CD14-positive monocyte (primary cell): ENCODE measurements at places on chromosomes 7 and 10. TPM values are rescaled to one million over a fixed set of nuclear protein-coding genes. Genes with fewer than 3 reads are reported as not detected.

GRCh38 chr10:47237316-47238260, 62.4 kb upstream of the GDF10 start:
- DNase-seq, result no peak

DNA sequence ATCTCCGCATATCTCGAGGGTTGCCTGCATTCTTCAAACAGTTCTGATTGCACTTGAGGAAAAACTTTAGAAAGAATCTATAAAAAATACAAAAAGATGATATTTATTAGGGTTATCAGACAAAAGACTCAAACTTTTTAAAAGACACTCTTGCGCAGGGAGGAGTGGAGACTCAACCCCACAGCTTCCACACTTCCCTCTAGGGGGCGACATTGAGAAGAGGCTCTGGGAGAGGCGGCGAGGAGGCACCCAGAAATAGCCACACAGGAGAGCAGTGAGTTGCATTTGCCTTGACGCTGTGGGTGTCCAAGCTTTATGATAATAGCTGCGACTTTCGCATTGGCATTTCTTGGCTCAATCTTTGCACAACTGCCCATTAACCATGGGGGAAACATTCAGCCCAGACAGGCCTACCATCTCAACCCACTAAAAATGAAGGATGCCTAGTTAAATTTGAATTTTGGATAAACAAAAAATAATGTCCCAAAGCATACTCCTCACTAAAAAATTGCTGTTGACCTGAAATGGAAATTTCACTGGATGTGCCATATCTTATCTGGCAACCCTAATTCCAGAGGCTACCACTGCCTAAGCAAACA, 86.2 kb downstream of the EBF3 start:
- no peak for DNase-seq

DNA sequence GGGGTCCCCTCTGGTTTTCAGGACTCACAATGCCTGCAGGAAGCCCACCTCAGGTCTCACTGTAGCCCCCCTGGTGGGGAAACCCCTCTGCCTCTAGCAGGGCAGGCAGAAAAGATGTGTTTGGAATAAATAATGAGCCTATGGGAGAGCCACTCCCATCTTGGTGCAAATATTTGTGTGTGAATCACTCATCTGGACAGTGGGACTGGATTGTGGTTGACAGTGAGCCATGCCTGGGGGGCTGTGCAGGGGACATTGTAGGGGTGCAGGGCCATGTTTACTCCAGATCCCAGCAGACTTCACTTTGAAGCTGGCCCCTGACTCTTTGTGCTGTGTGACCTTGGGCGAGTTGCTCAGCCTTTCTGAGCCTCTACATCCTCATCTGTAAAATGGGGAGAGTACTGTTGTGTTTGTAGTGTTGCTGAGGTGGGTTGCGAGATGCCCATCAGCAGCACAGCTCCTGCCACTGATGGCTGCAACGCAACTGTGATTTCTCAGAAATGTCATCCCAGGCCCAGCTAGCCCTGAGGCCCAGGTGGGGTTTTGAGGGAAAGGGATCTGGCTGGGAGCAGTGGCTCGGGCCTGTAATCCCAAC, 20.7 kb downstream of the GTF2IRD1 start:
- DNase-seq, result no peak

DNA sequence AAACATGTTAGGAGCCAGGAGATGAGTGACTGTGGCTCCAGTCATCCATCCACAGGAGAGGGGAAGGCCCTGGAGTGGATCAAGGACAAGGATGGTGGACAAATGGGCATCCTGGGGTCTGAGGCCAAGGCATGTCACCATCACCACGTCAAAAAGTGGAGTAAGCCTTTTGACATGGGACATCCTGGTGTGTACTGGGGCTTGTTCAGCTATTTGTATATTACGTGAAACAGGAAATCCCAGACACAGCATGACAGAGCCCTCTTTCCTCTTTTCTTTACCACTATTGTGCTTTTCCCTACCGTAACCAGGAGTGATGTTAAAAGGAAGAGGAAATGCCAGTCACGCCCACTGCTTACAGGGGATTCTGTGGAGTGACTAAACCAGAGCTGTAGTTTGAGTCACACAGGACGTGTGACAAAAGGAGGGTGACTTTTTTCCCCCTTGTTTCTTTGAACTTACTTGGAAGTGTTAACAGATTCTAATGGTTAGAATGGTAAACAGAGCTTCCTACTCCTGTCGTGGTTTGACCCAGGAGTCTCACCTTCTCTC, 15.4 kb downstream of the ACSL5 start:
- DNase-seq, result peak; percentile 89

DNA sequence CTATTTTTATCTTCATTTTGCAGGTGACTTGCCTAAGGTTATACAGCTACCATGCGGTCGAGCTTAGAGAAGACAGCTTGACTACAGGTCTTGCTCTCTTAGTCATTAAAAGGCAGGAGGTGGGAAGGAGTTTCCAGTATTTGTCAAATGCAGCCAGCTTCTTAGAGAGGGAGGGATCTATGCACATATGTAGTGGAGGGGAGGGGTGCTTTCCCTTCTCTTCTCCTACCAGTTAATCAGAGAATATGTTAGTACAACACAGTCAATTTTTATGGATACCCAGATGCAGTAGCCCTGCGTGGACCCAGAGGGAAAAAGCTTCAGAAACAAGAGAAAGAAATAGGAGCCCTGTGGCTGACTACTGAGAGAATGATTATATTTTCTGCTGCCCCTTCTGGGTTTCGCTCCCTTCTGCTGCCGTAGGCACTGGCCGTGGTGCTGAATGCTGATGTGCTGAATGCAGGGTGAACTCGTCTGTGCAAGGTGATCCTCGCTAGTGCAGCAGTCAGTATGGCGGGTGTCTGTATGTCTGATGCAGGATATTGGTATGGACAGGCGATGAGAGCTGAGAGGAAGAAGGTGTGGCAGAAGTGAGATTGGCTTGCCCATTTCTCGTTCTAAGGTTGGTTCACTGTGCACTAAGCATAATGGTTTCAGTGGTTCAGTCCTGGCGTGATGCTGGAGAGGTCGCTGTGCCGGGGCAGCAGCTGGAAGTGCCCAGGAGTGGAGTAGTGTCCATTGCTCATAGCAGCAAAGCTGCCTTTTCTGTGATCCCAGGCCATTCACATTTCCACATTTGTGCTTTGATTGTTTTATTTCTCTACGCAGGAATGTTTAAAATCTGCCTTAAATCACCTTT, 189.2 kb upstream of the PODXL start:
- DNase-seq, result no peak

DNA sequence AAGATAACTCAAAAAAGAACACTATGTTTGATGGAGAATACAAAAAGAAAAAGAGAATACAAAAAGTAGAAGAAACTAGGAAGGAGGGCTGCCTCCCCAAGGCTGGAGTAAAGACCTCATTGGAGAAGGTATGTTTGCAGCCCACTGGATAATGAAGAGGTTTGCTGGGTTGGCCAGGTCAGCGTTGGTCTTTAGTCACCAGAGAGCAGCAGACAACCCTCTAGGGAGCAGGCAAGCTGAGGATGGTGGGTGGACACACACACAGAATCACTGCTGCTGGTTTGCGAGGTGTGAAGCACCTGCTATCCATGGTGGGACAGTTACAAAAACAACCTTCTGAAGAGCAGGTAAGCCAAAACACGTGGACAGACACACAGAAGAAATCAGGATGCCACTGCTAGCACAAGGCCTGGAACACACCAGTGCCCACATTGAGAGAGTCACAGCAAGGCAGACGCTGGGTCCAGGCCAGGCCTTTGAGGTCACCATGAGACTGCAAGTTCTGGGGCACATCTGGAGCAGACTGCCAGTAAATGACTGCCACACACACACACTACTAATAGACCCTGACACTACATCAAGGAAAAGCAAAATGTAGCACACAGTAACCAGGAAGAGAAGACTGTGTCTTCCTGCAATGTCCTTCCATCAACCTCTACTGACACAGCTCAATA, 43.0 kb downstream of the MTERF1 start:
- no peak for DNase-seq

- DNase-seq, result no peak
These were observed 13.4 kb downstream of the ZNF316 start for GRCh38 chr7:6650521-6651011.

- DNase-seq, result no peak
These were observed 126.3 kb downstream of the RALA start for GRCh38 chr7:39749717-39750116.

DNA sequence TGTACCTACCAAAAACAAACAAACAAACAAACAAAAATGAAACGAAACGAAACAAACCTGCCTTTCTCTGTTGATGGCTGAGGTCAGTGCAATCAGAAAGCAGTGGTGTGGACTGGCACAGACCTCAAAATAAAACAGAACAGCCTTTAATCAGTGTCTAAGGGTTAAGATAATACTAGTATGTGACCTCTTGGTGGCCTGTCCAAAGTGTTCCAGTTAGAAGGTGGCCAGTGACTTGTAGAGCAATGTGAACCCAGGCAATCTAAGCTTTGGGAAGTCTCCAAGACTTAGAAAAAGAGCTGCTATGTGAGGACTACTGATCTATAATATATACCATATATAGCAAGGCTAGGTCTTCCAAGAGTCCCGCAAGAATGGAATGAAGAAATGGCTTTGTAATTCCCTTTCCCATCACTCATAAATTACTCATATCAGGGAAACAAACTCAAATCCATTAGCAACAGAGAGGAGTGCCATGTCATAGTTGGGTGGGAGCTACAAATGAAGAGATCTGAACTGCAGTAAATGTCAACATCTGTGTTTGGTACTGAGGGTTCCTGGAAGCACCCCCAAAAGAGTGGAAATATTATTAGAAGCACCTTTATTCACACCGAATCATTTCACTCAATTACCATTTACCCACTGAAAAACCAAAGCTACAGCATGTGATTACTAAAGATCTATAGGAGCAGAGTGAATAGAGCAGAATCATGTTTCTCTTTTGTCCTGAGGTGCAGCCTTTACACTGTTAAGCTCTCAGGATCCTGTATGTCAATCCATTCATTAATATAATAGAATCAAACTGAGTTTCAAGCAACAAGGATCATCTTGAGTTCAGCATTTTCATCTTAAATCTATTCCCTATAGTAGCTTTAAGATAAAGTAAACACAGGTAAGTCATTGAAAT, 28.0 kb downstream of the ABLIM1 start:
- no peak for DNase-seq

- DNase-seq, result no peak
These were observed 25.6 kb upstream of the PIK3CG start for GRCh38 chr7:106839511-106839910.

- no peak for DNase-seq
These were observed 16.3 kb upstream of the ZMIZ1 start for GRCh38 chr10:79052291-79053080.

- peak; percentile 46 for DNase-seq
These were observed 162.7 kb downstream of the AKR1D1 start for GRCh38 chr7:138238734-138239659.

- DNase-seq, result no peak
These were observed at the start of gene CALCR for GRCh38 chr7:93574646-93575554. Gene CALCR, minus strand, starts transcription at chr7:93574724. Its CDS starts 87,743 bp downstream, at chr7:93486981.

DNA sequence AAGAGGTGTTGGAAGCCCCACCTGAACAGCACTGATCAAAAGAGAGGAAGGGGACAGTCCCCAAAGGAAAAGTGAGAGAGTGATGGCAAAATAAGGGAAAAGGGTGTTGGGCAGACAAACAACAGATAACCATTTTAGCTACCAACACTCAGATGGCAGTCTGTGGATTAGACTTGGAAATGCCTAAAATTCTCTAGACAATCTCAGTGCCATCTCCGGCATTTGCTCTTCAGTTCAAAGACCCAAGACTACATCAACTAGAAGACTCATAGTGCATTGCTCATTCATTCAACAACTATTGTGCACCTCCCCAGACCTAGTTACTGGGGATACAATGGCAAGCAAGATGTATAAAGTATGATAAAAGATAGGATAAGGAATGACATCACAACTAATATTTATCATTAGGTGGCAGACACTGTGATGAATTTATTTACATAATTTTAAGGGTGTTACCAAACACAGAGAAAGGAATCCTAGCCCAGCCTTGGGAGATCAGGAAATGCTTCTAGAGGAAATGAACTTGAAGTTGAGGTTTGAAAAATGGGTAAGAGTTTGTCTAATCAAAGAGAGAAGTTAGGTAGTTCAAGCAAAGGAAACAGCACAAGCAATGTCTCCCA, 109.3 kb upstream of the ARID5B start:
- no peak for DNase-seq

DNA sequence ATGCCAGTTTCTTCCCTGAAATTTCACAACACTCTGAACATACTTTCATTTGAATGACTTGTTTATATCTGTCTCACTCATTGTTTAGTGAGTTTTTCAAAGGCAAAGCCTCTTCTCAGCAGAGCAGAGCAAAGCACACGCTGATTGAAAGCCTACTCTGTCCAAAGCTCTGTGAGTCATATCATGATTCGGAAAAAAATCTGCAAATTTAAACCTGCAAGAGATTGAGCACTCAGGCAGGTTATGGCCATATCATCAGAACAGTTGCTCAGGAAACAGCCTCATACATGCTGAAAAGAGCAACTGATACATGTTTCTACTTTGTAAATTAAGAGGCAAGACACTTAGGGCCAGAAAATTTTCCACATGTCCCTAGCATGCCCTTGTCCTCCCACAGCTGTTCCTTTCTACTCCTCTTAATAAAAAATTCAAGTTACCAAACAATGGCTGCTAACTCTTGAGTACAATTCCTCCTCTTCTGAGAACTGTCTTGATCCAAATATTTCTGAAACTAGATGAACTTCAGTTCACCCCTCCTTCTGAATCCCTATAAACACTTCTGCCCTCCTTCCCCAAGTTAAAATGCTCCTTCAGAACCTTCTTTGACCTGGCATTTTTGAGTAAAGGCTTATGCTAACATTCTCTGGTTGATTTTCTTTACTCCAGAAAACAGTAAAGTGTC, 140.6 kb upstream of the HPS1 start:
- no peak for DNase-seq

DNA sequence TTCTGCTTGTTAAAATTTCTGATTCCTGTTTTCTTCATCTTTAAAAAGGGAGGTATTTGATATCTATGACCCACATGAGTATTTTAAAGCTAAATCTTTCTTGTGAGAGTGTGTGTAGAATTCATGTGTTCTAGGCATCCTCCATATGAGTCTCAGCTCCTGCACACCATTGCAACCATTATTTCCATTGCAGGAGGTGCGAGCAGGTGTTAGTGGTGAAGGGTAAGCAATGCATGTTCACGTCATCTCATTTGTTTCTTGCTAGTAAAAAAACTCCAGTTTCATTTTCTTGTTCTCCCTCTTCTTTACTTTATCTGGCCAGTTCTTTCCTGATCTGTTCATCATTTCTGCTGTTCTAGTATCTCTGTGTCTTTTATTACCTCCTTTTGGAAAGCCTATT, 100.5 kb downstream of the ADRA2A start:
- no peak for DNase-seq

GRCh38 chr7:137768366-137768765, 78.4 kb downstream of the DGKI start:
- no peak for DNase-seq

DNA sequence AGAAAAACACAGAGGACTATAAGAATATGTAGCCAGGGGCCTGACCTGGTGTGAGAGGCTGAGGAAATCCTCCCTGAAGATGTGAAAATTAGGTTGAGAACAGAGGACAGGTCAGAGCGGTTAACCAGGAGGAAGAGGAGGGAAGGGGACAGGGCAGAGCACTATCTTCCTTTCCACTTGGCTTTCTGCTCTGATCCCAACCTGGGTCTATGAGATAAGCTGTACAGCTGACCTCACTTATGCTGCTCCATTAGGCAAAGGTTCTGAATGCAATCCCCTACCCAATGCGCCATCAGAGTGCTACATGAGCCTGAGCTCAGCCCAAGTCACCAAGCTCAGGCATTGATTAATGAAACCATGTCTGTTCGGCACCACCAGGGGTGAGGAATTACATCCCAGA, 10.5 kb downstream of the LIPA start:
- DNase-seq, result no peak

C7orf57 gene
- 0.05 TPM in 1 of 2 replicates, not detected in the other for polyA plus RNA-seq

ECHDC3 gene
- polyA plus RNA-seq, result 9.4 TPM

LIPK gene
- not detected for polyA plus RNA-seq

ADIRF gene
- not detected for polyA plus RNA-seq

TSPAN12 gene
- not detected for polyA plus RNA-seq

OR2A7 gene
- polyA plus RNA-seq, result not detected

EIF5AL1 gene
- 1.7 TPM in 2 replicates for polyA plus RNA-seq

ODAD2 gene
- not detected in 2 replicates for polyA plus RNA-seq
